ENCODE measurements at places on chromosomes 5 and 9.

- DNase-seq = no peak
These were observed 180.2 kb downstream of the NIPBL start for GRCh38 chr5:37056762-37057161.

GRCh38 chr5:140383300-140383699 lies 18.3 kb upstream of the ANKHD1 start:
- no peak for DNase-seq

- DNase-seq = no peak
These were observed 17.6 kb downstream of the SPZ1 start for GRCh38 chr5:80337379-80337778.

GRCh38 chr9:2622461-2623287 lies 1.1 kb downstream of the VLDLR start:
- peak; percentile 44 for DNase-seq

DNA sequence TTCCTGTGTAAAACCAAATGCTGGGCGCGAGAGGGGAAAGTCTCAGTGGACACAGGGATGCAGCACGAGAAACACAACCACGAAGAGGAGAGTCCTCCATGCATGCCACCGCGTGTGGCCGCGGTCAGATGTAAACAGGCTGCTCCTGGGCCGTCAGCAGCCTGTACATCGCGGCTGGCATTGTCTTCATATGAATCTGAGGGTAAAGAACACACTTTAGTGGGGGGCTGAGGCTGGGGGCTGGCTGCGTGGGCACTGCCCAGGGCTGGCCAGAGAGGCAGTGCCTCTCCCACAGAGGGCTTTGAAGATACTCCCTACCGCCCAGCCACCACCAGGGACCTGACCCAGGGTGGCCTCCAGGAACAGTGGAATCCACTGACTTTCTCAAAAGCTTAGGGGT lies 106.2 kb downstream of the ENTREP1 start:
- DNase-seq = no peak

GRCh38 chr5:21603796-21604195 lies 1249.3 kb downstream of the CDH12 start:
- no peak for DNase-seq

GRCh38 chr9:23412046-23412445 lies 414.0 kb downstream of the ELAVL2 start:
- no peak for DNase-seq

DNA sequence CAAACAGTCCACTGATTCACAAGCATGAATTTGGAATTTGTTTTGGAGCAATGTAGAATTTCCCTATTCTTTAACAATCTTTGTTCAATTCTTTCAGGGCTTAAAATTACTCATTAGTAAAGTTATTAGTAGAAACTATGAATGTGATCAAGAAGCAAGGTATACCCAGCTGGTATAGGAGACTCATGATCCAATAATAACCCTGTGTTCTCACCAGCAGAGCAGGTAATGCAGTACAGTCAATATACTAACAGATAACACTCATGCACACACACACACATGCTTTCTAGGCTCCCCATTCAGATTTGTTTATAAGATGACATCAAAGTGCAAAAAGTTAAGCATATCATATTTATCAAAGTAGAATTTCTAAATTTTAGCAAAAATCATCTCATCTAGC lies 445.2 kb downstream of the ELAVL2 start:
- no peak for DNase-seq

DNA sequence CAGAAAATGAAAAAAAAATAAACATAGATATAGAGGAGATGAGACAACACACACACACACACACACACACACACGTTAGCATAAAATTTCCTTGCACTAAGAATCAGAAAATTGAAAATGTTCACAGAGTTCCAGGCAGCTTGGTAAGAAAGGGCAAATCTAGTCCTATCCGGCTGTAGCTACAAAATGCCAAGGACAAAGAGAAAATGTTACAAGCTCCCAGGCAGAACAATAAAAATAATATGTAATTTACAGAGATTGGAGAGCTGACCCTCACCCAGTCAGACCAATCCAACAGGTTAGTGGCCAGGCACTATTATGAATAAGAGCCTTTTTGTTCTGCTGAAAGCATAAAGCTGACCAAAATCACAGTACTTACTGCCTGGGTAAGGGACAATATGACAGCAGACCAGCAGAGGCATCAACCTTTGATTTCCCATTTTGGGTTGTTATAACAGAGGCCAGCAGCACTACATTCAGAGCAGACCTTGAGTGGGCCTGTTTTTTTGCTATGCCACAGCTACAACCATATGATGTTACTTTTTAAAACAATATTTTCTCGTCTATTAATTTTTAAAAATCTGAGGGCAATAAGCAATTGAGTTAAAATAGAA lies 892.6 kb downstream of the TAF11L14 start:
- no peak for DNase-seq

DNA sequence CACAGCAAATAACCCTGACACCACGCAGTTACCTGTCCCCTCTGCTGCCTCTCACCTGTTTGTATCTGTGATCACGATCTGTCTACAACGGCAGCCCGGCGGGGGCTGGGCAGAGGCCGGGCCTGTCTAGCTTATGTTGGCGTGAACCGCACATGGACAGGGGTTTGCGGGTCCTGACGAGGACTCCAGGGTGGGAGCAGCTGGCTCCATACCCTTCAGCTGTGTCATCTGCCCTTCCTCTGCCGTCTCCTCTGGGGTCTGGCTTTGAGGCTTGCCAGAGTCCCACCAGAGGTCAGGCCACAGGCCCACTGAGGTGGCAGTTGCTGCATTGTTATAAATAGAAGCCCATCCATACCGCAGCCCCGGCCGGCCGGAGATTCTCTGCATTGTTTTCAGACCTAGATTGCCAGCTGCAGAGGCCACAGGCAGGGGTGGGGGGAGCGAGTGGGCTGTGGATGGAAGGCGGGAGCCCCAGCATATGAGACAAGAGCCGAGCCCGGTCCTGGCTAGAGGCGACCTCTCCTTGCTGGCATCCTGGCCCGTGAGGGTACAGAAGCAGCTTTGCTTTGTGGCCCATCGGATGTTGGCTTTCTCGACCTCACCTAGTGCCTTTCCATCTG lies 37.8 kb downstream of the FAM78A start:
- no peak for DNase-seq

GRCh38 chr9:93369686-93370085 lies 81.8 kb upstream of the FAM120A start:
- DNase-seq = no peak

GRCh38 chr9:84501587-84501986 lies 161.0 kb upstream of the SLC28A3 start:
- DNase-seq = no peak

DNA sequence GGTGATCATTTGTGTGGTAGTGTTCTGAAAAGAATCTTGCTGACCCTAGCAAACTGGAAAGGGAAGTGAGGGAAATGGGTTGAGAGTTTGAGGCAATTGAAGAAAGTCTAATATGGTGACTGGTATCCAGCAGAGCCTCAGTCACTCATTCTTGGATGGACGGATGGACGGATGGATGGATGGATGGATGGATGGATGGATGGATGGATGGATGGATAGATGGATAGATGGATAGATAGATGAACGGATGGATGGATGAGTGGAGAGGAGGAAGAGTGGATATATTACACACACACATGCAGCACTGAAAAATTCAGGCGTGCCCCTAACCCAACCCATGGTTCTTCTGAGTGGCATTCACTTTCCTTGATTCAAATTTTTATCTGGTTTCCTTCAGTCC lies 277.6 kb downstream of the EBF1 start:
- DNase-seq = no peak

GRCh38 chr5:40736103-40736875 lies 19.5 kb downstream of the TTC33 start:
- DNase-seq = peak; percentile 43

GRCh38 chr5:170861917-170862766 lies at the start of gene RANBP17:
Gene RANBP17, plus strand, starts transcription at chr5:170862018.
- peak; percentile 51 for DNase-seq

- DNase-seq = no peak
These were observed 19.5 kb downstream of the CDHR2 start for GRCh38 chr5:176568657-176569056.

DNA sequence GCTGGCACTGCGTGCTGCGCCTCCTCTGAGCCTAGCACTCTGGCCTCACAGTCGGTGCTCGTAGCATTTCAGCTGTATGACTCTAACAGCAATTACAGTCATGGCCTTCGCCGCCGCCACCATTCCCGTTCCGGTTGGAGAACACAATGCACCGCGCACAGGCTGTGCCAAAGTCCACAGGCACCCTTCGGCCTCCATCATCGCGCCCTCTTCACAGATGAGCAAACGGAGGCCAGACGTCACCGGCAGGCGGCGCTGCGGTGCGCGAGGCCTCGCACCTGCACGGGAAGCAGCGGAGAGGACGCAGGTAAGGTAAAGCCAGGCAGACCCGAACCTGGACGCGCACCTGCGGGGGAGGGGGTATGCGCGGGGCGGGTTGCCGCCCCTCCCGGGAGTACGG lies 128.9 kb downstream of the BARX1 start:
- no peak for DNase-seq

DNA sequence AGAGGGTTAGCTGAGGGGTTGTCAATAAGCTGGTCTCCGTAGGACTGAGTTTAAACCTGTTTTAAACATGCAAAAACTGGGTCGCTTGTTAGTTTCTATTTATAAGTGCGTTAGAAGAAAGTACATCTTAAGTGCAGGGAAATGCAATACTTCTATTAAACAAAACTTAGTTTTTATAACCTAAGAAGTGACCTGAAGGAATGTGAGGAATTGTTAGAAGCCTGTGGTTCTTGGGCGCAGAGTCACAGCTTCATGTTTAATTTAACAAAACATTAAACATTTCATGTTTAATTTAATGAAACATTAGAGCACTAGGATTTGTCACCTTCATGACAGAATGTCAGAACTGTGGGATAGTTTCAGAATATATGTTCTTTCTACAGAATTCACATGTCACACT lies 469.2 kb upstream of the WWC1 start:
- no peak for DNase-seq

- DNase-seq = no peak
These were observed 30.5 kb upstream of the ADAM19 start for GRCh38 chr5:157606046-157606445.

DNA sequence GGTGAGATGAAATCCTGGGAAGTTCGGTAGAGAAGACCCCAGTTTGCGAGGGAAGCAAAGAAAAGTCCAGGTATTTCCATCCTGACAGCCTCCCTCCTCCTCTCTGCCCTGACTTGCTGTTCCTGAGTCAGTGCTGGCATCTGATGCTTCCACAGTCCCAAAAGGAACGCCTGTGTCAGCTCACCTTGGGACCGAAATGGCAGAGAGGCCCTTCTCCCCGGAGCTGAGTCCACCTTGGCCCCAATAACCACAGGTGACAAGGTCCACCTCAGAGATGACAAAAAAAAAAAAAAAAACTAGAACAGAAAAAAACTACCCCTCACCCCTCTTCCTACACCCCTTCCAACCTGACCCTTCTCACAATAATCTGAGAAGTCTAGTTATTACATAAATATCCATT lies 31.6 kb downstream of the SLC6A7 start:
- DNase-seq = no peak

DNA sequence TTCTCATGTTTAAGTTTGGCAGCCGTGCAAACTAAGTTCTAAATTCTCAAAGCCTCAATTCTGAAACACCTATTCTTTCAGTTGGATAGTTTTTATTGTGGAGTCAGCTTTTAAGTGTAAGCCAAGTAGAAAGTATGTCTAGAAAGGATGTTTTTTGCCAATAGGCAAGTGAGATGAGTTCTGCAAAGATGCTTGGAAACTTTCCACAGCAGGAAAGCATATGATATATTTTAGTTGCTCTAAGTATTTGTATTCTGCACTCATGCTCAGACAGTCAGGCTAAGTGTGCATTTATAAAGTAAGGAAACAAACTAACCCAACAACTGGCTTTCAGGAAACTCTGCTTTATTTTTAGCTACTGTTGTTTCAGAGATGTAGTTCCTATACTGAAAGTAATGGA lies 67.3 kb upstream of the CDH18 start:
- DNase-seq = no peak

- no peak for DNase-seq
These were observed 675.2 kb downstream of the ACTL7B start for GRCh38 chr9:108180541-108180940.

DNA sequence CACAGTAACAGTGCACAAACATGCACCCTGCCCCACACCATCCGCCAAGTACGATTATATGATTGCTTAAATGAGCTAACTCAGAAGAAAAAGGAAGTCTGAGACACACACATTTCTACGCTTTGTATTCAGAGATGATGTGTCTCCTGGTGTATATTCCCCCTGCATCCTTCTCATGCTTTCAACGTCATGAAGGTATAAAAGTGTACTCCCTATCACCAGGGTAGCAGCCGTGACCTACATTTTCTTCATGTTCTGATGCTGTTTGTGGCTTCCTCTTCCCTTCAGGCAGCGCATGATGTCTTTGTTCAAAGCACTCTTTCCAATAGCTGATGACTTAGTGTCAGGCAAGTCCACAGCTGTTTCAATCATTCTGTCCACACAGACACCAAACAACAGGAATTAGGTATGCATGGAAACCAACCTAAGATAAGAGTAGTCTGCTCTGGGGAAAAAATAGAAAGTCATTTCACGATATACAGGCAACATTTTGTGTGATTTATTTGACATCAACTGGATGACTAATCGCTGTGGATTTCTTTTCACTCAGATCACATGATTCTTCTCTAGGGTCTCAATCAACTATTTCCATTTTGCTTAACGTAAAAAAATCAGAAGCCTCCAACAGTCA lies 269.4 kb upstream of the PTGER4 start:
- DNase-seq = peak; percentile 5

- DNase-seq = no peak
These were observed 11.8 kb upstream of the MRNIP start for GRCh38 chr5:179870403-179870903.

- DNase-seq = no peak
These were observed 28.5 kb downstream of the GFM2 start for GRCh38 chr5:74738406-74738805.

GRCh38 chr5:66329078-66329477 lies 185.0 kb downstream of the SREK1 start:
- no peak for DNase-seq

GRCh38 chr9:129482521-129483414 lies 138.1 kb downstream of the C9orf50 start:
- peak; percentile 93 for DNase-seq

GRCh38 chr5:77568082-77568481 lies 70.4 kb downstream of the OTP start:
- no peak for DNase-seq

- peak; percentile 86 for DNase-seq
These were observed 117.2 kb upstream of the TBCA start for GRCh38 chr5:77893225-77893860.

GRCh38 chr5:1343931-1344901 lies 683 bp downstream of the CLPTM1L start:
- peak; percentile 61 for DNase-seq

- DNase-seq = no peak
These were observed 147.5 kb downstream of the NXNL2 start for GRCh38 chr9:88682431-88682831.

DNA sequence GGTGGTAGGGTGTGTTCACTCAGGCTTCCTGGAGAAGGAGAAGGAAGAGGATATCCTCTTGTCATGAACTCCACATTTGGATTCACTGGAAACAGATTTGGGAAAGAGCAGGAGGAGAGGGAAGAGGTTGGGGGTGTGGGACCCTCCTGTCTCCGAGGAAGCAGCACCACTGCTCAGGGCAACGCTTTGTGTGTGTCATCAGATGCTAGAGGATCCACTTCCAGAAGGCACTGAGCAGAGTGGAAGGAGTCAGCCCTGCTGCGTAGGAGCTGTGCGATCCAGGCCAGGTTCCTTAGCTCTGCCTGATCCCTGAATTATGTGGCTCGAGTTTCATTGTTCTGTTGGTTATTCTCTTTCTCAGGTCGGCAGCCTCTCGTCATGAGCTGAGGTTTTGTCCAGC lies 37.3 kb upstream of the TJP2 start:
- DNase-seq = no peak

- peak; percentile 57 for DNase-seq
These were observed 423 bp downstream of the IPPK start for GRCh38 chr9:92669527-92669889.

GRCh38 chr5:96509721-96510350 lies 76.8 kb upstream of the PCSK1 start:
- DNase-seq = peak; percentile 46

Data from AG08396 (cell line).